BJ (cell line): ENCODE measurements at places on chromosomes 7 and 10. TPM values are rescaled to one million over a fixed set of nuclear protein-coding genes. Genes with fewer than 3 reads are reported as not detected.

DNA sequence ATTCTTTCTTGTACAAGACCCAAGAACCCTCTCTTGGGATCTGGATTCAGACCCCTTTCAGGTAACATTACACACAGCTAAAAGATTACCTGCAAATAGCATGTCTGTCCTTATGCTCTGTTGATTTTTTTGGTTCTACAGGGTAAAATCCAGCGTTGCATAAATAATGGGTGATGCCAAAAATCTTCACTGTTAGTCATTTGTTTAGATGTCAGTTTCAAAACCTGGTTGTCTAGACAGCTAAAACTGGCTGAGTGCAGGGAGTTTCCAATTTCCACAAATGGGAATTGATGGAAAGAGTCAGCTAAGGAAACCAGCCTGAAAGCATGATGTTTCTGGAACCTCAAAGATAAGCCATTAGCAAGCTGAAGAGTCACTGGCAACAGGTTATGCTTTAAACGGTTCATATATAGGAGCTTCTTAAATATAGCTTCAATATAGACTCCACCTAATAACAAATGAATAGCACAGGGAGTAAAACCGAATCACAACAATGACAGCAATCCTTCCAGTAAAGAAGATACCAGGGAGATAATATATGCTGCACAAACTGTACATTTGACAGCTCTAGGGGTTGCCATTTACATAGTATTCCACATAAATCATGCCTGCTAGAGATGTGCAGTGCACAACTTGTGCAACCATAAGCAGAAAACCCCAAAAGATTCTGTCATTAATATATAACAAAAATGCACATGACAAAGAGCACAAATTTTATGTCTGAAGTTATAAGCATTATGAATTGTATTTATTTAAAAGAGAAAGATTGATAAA, 20.4 kb downstream of the CCDC71L start:
- no peak for DNase-seq

GRCh38 chr10:11570751-11571150, 40.7 kb downstream of the USP6NL start:
- no peak for DNase-seq

GRCh38 chr7:39083781-39084180, 106.1 kb downstream of the POU6F2 start:
- no peak for DNase-seq

DNA sequence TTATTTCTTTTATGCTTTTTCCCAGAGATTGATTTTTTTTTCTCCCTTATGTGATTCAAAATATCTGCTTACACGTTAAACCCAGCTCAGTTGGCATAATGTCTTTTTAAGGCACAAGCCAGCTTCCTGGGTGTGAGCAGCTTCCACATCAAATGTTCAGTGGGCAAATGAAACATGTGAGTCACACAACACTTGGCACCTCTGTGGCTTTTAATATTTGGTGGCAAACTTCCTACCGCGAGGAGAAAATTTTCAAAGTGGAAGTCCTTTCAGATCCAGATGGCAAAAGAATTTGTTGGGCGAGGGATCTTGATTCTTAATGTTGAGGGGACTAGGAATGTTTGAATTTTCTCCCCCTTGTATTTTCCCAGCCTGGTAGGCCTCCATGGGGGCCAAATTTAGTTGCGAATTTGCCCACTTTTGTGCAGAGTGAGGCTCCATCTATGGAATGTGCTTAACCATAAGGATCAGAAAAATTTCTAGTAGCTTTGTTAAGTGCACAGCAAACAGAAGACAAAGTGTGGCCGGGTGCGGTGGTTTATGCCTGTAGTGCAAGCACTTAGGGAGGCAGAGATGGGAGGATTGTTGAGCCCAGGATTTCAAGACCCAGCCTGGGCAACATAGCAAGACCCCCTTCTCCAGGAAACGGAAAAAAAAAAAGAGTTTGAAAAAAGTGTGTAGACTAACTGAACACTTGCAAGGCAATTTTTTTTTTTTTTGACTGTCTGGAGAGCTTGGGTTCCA, 31.0 kb downstream of the CUX1 start:
- DNase-seq: no peak

- no peak for DNase-seq
Observed at GRCh38 chr10:131556897-131557495, 245.5 kb upstream of the TCERG1L start.

DNA sequence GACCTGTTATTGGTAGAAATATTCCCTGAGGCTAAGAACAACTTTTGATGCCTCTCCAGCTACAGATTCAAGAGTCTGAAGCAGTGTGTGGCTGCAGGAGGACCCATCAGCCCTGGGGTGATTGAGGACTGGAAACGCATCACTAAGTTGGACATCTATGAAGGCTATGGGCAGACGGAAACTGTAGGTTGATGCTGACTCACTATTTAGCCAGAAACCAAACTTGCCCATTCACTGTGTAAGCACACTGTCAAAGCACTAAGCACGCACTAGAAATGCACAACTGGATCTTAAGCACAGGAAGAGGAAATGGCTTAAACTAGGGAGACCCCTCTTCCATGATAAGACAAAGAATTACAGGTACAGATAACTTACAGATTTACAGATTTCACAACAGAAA, 20.8 kb downstream of the ACSM6 start:
- DNase-seq: no peak

DNA sequence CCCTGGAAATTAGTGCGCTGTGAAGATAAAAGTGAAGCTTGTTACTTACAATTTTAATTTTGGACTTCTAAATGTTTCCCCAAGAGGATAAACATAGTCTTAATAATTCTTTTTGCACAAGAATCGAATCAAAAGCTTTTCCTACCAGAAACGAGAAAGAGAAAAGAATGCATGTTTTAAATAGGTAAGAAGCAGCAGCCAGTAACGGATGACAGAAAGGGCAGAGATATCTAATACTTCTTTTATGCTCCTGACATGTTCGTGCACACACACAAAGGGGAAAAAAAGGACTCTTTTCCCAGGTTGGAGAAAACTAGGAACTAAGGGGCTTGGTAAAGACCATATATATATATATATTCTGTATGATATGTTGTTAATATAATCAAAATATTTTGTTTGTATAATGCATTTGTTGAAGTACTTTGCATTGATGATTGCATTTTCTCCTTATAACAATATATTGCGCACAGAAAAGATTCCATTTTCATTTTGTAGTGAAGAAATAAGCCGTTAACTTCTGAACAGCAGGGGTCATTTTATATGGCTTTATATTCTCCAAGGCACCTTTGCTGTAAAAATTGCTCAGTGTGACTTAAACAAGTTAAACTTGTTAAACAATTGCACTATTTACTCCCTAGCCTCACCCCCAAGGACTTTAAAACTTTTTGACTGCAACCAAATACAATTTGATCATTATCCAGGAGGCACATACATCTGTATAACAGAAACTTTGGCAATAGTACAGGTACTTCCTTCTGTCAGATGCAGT, 2.2 kb downstream of the PRKAR2B start:
- no peak for DNase-seq

Gene SH2D4B
- polyA plus RNA-seq: not detected in 2 replicates
